T-helper 9 cell (primary cell): ENCODE measurements at places on chromosomes 5 and 9.

DNA sequence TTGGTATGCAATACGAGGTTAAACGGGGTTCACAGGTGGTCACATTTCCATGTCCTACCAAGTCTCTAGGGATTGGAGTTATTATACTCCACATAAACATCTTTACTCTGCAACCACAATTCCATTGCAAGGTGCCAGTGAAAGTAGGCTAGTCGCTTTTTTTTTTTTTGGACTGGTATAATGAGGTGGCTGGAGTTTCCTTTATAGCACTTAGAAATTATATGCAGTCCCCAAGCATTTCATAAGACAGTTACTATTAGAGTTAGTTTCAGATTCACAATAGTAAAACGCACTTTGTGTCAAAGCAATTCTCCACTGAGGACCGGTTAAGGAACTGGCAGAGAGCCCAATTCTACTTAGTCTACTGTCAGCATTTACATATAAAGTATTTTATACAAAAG lies 1.4 kb downstream of the MEF2C start:
- DNase-seq: no peak

DNA sequence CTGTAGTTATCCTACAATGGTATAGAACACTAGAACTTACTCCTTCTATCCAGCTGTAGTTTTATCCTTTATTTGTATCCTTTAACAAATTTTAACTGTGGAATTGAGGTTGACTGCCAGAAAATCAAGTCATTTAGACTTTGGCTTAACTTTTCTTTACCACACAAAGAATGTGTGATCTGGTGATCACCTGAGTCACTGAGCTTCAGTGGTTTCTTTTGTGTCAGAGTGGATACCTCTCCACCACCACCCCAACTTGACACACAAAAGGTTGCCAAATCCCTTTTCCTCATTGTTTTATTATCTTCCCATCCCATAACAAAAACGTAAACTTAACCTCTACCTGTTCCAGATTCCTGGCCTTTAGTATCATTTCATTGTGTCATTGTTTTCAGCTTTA lies 5.5 kb downstream of the OTULIN start:
- no peak for DNase-seq

- no peak for DNase-seq
Measured at GRCh38 chr5:143796753-143797152, 15.2 kb upstream of the HMHB1 start.

GRCh38 chr5:3740546-3741373 lies 145.1 kb downstream of the IRX1 start:
- no peak for DNase-seq

DNA sequence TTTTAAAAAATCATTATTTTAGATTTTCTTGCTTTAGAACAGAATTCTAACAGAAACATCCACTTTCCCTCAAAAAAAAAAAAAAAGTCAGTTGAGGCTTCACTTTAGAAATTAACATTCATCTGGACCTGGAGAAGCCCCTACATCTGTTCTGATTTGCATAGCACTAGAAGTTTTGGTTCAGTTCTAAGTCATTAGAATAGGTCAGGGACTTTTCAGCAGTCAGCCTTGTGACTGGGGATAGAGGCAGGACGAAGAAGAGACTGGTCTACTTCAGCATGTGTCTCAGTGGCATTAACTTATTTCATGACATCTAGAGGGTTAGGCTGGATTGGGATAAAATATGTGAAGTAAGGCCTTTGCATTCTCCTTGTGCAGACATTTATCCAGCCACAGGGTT lies 215.8 kb upstream of the DAB2 start:
- no peak for DNase-seq

GRCh38 chr5:53321721-53322120 lies 158.7 kb upstream of the FST start:
- DNase-seq: no peak

GRCh38 chr5:7393921-7394799 lies 1.8 kb upstream of the ADCY2 start:
- no peak for DNase-seq

- DNase-seq: no peak
Measured at GRCh38 chr5:18216016-18216415, 581.8 kb downstream of the TAF11L14 start.

DNA sequence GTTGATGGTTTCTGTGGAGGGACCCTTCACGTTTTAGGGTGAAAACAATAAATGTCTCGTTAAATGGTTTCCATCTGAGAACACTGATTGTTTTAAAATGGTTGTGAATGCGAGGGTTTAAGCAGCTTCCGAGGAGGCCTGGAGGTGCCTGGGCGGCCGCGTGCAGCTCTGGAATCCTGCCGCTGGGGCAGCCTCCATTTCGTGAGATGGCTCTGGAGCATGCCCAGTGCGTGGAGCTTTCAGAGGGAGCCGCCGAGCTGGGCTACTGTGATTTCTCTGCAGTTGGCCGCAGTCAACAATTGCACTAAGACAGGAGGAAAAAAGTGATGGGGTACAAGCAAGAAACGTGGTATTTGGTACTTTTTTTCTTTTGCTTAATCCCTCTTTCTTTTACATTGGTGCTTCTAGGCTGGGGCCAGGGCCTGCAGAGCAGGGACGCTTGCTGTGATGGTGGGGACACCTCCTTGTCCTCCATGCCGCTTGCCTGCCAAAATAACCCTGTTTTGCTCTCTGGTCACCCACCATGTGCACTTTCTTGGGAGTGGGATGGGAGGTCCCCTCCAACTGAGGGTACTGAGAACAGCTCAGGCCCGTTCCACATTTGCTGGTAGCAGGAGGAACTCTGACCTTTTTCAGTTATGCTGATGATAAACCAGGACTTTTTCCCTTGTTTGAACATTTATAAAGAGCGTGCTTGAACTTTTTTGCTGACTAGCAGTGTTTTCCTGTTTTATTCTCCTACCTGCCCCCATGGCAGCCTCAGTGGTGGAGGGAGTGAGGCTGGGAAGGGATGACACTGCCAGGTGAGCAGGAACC lies 47.1 kb downstream of the EHMT1 start:
- DNase-seq: no peak

DNA sequence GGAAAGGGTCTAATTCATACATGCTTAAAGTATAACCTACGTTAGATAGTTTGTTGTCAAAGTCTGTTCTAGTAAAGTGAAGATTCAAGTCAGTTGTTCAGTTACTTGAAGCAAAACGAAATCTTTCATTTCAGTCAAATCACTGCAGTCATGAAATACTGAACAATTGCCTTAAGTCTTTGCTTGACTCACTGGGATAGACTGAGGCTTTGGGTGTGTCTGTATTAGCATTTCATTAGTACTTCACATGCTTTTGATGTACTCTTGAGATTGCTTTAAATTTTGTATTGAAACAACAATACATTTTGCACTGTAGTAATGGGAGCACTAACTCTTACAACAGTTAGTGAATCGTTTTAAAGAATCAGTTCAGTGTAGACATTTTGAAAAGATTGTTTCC lies 4.0 kb upstream of the CMYA5 start:
- DNase-seq: no peak

- no peak for DNase-seq
Measured at GRCh38 chr9:3735251-3735650, 209.4 kb upstream of the RFX3 start.

DNA sequence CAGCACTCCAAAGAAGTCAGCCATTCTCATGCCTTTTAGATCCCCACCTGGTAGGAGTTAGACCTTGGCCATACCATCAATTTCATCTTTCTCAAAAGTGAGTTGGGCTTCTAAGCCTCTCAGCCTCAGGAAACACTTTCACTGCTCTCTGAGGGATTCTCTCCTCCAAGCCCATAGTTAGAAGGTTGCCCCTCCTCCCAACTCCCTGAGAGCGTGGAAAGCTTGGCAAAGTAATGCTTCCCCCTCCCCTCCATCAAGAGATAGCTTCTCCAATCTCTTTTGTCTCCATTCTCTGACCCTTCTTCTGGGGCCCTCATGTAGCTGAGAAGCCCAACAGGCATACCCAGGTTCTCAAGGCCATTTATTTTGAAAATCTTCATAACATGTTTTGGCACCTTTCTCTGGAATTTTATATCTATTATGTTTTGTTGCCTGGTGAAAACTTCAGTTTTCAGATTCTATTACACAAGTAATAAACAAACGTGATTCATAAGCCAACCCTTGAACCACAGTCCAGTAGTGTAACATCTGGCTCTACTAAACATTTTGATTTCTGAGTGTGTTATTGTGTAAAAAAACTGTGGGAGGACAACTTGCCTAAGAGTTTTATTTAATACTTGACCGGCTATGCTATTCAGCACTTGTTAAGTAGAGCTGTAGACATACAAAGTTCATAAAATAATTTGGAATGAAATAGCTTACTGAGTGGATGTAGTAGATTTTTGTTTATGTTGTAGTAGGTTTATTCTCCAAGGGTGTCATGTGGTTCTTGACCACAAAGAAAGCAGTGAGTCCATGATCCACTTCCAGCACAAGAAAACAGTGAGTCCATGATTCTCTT lies 17.1 kb downstream of the LVRN start:
- no peak for DNase-seq

DNA sequence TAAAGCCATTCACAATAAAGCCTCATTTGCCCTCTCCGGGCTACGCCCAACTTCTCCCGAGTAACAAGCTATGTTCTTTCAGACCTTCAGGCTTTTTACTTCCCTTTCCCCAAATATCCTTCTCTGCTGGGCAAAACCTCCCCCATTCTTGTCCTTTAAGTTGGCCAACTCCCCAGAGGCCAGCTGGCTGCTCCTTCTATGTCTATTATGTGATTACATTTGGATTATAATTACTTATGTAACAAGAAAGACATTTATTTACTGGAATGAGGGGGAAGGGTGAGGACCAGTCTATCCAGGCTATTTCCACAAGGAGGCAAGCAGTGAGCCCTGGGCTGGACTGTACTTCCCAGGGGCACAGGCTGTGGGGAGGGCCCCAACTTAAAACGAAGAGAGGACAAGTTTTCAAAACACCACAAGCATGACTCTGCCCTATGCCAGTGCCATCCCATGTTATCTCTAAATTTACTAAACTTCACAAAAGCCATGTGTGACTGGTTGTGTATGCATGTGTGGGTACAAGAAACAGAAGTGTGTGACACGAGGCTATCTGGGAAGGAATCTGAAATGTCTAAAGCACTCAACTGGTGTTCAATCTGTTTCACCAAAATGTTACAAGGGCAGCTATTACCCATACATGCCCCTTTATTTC lies 84.5 kb downstream of the GNAQ start:
- DNase-seq: no peak

GRCh38 chr5:177508837-177509236 lies 789 bp downstream of the DOK3 start:
- no peak for DNase-seq

GRCh38 chr9:69382135-69382534 lies 57.1 kb downstream of the ENTREP1 start:
- no peak for DNase-seq

GRCh38 chr9:89482056-89482851 lies 15.7 kb downstream of the SEMA4D start:
- DNase-seq: no peak

- DNase-seq: no peak
Measured at GRCh38 chr9:7165331-7165975, 407.7 kb downstream of the KDM4C start.

DNA sequence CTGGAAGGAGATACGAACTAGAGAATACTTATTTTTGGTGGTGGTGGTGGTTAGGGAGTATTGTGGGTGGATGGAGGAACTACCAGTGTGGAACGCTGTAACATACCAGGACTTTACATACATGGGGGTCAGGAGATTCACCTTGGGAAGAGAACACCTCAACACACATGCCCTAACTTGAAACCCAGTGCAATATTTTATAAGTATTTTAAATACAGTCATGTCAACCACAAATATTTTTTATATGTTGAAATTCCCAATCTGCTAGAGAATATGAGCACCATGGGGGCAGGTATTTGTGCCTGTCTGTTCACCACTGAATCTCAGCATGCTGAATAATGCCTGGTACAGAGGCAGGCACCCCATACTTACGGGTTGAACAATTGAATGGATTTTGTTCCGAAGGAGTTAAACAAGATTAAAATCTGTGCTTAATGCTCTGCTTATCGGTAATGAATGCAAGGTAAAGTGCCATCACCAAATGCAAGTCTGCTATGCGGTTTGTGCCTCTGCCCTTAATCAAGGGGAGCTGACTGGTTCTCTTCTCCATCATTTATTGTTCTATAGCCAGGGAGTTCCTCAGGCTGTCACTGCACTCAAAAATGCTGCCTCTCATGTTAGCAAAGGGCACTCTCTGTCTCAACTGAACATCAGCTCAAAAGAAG lies 65.3 kb downstream of the RASEF start:
- DNase-seq: no peak

- no peak for DNase-seq
Measured at GRCh38 chr9:13022756-13023155, 247.9 kb downstream of the LURAP1L start.

DNA sequence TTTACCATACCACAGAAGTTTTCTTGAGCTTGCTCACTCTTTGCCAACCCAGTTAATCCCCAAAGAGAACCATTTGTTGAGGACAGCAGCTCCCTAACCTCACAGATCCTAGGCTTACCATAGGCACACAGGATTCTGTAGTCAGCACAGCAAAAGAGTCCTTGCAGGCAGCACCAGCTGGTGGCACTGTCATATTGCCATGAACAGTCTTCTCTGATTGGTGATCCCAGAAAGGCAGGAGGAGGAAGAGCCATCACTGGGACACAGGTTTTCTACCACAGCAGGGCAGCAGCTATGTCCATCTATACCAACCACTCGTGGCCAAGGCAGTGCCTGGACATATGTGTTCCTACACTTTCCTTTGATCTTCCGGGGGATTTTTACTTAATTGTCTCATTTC lies 297.1 kb upstream of the CD180 start:
- DNase-seq: no peak

DNA sequence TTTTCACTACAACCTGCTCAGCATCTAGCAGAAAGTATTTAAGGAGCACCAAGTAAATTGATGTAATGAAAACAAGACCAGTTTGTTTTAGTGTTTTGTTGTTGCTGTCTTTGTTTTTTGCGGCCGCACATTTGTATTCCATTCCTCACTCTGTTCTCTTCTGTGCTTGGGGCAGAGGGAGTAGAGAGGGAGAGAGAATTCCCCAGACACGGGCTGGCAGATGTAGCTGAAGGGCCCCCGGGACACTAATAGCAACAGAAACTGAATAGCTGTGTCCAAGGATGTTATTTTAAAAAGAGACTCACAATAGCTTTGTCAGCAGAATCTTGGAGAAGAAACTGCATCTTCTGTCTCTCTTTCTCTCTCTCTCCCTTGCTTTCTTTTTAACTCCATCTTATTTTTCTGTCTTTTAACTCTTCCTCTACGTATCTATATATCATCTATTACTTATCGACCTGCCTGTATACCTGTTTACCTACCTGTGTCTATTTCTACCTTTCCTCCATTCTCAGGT lies 145.3 kb downstream of the PAPPA start:
- no peak for DNase-seq

- DNase-seq: no peak
Measured at GRCh38 chr5:106017243-106017857, 1653.4 kb downstream of the EFNA5 start.

DNA sequence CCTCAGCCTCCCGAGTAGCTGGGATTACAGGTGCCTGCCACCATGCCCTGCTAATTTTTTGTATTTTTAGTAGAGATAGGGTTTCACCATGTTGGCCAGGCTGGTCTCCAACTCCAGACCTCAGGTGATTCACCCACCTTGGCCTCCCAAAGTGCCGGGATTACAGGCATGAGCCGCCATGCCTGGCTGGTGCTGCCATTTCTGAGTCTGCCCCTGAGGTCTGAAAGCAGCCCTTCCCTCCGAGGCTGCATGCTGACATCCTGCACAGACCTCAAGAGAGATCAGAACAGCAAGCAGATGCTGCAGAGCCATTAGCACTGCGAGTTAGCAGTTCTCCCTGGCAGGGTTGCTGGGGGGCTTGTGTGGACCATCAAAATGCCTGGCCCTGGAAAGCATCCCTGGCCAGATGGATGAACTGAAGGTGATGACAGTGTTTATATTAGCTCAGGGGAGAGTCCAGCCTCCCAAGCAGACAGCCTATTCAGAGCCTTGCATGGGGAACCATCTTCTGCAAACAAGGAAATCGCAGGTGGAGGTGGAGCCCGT lies 176.5 kb upstream of the PANK3 start:
- DNase-seq: no peak
